ENCODE measurements at places on chromosomes 2 and 18.
A peak's percentile ranks its signal among the peaks of the same experiment; 100 is the strongest.

- DNase-seq: no peak
Observed at GRCh38 chr2:66772618-66773017, 337.7 kb downstream of the MEIS1 start.

DNA sequence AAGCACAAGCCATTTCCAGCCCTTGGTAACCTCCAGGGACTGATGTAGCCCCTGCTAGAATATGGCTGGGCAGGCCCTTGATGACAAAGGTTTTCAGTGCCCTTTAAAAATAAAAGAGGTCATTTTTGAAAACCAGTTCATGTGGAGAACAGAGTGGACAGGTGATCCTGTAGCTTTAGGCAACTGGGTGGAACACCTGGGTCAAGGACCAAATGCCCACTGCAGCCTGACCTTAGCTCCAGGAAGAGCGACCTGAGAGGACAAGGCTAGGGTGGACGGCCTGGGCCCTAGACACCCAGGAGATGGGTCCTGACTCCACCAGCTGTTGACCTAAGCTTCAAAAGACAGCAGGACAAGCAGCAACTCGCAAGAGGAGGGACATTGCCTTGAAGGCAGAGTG is 116.6 kb downstream of the LIPG start:
- no peak for DNase-seq

DNA sequence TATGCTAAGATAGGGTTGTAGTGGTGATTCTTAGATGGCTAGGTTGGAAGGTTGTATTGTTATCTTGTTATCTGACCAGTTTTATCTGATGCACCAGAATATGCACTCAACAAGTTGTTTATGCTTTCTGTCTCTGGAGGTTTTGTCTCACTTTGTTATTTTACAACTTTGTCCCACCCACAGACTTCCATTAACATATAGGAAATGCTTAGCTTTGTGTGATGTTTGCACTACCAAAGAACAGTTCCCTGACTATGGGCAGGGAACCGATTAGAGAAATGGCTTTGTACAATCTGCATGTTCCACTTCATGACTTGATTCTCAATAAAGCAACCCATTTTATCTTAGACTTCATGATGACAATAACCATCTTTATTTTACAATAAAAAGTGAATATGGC is 160.6 kb upstream of the CDH20 start:
- DNase-seq: no peak

GRCh38 chr2:55150834-55151233 is 81.3 kb downstream of the CLHC1 start:
- DNase-seq: peak; percentile 30

DNA sequence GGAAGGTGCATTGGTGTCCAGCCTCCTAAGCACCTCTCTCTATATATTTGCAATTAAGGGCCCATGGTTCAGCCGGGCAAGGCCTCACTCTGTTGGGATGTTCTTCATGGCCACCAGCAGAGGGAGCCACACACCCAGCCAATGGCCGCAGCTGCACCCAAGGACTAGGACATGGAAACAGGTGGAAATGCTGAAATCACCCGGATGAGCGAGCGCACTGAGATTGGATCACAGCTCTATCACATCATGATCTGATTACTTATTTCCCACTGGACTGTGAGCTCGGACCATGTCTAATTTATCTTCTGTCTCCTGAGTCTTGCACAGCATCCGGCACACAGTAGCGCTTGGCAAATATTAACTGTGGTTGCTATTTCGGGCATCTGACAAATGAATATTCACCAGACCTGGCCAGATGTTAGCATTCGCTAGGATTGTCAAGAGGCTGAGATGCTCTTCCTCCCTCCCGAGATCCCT is 31.2 kb downstream of the KIF3C start:
- DNase-seq: peak; percentile 77

- DNase-seq: no peak
Observed at GRCh38 chr2:156349605-156350004, 17.1 kb upstream of the NR4A2 start.

DNA sequence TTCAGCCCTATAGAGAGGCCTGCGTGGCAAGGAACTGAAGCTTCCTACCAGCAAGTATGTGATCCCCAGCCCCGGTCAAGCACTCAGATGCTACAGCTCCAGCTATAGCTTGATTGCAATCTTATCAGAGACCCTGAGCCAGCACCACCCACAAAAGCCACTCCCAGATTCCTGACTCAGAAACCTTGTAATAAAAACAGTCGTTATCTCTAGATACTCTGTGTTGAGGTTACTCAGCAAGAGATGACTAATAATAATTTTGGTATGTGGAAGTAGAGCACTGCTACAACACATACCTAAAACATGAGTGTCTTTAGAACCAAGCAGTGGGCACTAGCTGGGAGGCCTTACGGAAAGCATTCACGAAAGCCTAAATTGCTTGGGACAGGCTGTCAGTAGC is 216.9 kb downstream of the UXS1 start:
- no peak for DNase-seq
